ENCODE measurements at places on chromosomes 2 and 18.

DNA sequence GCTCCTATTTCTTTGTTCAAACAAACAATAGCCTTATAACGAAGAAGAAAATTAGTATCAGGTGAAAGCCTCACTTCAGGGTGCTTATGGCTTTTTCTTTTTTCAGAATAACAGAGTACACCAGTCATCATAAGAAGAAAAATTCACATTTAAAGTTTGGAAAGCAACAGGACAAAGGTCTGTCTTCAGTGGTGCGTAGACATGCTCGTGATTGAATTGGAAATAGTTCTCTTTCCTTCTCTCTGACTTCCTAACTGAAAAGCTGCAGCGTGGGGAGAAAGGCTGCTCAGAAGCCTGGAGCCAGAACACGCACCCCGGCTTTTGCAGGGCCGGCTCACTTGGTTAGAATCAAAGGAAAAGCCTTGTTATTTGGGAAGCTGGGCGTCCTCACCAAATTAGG, 127.6 kb upstream of the ZNF516 start:
- no peak for DNase-seq

GRCh38 chr2:149446748-149447147, 116.4 kb downstream of the LYPD6 start:
- DNase-seq: no peak

- DNase-seq: no peak
These were observed 772.3 kb downstream of the LRRTM4 start for GRCh38 chr2:76749858-76750257.

GRCh38 chr2:85718885-85719492, 24.8 kb downstream of the GNLY start:
- DNase-seq: no peak

GRCh38 chr2:20148923-20149702, 75.8 kb downstream of the SDC1 start:
- DNase-seq: no peak

GRCh38 chr18:39675906-39676305, 2110.3 kb upstream of the CELF4 start:
- no peak for DNase-seq

DNA sequence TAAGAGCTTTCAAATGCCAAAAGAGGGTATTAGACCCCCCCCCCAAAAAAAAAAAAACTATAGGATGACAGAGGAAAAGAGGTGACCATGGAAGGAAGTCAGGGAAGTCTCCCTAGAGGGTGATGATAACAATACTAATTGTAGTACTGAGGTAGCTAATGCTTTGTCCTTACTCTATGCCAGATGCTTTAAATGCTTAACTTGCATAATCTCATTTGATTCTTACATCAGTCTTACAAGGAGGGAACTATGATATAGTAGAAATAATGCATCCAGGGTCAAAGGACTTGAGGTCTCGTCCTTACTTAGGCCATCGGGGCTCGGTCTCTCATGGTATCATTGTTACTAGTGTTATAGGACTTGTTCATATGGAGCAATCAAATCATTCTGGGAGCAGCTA, 9.1 kb downstream of the IDH1 start:
- DNase-seq: no peak

GRCh38 chr2:181042706-181043105, 62.3 kb downstream of the UBE2E3 start:
- DNase-seq: no peak

DNA sequence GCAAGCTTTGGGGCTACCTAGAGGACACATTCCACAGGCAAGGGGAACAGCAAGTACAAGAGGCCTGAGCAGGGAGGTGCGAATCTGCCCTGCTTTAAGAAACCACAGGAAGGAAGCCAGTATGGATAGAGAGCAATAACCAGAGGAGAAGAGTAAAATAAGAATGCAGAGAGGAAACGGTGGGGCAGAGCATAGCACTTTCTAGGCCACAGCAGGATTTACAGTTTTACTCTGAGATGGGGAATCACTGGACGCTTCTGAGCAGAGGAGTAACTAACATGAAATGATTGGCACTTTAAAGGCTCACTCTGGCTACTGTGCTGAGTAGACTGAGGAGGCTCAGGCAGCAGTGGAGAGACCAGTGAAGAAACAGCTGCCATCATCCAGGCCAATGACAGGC, 23.8 kb downstream of the AAK1 start:
- no peak for DNase-seq

DNA sequence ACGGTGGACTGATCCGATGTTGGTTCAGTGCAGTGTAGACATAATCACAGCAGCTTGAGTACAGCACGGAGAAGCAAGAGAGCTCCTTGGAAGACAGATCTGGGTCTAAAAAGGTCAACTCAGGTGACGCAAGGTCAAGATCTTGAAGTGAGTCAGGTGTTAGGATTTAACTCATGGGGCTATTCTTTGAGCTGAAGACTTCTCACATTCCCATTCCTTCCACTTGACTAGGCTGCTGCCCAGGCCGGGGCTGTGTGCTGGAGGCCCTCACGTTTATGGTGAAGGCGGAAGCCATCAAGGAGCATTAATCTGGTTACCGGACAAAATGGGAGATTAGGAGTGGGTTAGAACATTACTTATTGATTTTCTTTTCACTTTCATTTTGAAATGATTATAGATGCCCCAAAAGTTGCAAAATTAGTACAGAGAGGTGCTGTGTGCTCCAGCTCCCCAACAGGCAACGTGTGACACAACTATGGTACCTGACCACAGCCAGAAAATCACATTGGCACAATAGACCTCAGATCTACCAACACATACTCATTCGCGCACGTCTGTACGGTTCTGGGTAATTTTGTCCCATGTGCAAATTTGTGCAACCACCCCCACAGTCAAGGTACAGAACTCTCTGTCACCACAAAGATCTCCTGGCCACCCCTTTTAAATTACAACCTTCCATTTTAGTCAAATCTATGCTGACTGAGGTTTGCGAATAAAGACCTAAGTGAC, 77.6 kb upstream of the SEC11C start:
- no peak for DNase-seq

DNA sequence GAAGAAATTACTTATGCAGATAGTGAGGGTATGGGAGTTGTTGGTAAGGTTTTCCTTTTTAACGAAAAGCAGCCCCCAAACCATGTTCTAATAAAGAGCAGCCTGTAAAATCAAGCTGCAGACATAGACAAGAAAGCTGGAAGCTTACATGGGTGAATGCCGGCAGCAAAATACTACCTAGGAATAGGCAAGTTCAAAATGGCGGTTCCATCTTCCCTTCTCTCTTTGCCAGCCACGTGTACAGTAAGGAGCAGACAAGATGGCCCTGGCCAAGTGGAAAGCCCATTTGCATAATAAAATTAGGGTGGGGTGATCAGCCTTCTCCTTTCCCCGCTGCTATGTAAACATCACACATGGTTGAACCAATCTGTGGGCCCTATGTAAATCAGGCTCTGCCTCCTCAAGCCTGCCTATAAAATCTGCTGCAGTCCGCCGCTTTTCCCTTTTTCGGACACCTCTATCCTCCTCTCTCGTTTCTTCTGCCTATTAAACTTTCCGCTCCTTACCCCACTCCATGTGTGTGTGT, 155.0 kb downstream of the ZBTB7C start:
- no peak for DNase-seq

DNA sequence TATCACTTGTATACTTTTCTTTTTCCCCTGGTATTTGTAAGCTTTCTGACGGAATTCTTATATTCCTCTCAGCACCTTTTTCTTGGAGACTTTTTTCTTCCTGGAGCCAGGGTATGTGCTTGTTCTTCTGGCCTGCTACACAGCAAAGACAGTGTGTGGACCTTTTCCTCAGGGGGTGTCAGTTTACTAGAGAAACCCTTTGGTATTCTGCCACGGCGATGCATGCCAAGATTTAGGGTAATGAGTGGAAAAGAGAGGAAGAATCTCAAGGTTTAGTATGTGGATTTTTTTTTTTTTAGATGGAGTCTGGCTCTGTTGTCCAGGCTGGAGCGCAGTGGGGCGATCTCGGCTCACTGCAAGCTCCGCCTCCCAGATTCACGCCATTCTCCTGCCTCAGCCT, 152.2 kb downstream of the PHLPP1 start:
- DNase-seq: no peak

- no peak for DNase-seq
These were observed 73.4 kb upstream of the ID2 start for GRCh38 chr2:8608411-8608954.

DNA sequence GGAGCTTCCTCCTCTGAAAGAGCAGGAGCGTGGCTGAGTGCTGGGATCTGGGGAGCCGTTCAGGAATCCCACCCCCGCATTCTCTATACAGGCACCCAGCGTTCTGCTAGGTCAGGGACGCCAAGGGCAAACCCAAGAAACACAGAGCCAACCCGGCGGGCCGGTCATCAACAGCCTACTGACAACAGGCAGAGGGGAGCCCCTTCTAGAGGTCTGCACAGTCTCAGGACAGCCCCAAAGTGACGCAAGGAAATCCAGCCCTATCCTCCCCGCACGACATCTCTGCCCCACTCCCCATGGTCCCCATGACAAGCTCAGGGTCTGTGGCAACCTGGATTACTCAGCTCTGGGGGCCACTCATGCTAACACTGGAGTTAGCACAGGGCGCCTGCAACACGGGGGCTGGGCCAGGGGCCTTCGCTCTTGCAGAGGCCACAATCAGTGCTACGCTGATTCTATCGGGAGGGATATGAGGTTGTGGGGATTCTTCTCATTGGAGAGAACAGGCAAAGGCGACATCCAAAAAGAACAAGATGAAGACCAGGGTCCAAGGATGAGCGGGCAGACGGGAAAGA, 81.6 kb downstream of the PXDN start:
- no peak for DNase-seq

- no peak for DNase-seq
These were observed 115.5 kb upstream of the GLI2 start for GRCh38 chr2:120620025-120620793.

DNA sequence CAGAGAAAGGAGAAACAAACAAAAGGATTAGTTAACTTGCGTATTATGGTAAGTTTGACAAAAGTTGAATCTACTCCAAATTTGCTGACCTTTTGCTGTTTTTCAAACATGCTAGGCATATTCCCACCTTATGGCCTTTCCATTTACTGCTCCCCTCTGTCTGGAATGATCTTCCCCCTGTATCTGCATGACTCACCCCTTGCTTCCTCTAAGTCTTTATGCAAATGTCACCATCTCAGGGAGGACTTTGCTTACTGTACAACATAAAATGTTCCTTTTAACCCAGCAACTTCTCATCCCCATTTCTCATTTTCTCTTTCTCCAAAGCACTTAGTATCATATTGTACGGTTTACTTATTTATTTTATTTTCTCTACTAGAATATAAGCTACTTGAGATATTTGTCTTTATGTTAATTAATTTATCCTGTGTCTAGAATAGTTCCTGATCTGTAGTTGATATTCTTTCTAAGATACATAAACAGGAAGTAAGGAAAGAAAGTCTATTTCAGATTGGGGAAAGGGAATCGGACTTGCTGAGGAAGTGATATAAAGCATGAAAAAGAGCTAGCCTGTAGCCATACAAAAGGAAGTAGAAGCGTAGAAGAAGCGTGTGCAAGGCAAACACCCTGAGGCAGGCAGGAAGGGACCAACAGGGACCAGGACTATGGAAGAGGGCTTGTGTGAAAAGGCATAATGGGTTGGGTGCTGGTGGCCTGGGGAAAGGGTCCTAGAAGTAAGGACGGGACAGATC, 144.9 kb upstream of the ERBB4 start:
- DNase-seq: no peak

DNA sequence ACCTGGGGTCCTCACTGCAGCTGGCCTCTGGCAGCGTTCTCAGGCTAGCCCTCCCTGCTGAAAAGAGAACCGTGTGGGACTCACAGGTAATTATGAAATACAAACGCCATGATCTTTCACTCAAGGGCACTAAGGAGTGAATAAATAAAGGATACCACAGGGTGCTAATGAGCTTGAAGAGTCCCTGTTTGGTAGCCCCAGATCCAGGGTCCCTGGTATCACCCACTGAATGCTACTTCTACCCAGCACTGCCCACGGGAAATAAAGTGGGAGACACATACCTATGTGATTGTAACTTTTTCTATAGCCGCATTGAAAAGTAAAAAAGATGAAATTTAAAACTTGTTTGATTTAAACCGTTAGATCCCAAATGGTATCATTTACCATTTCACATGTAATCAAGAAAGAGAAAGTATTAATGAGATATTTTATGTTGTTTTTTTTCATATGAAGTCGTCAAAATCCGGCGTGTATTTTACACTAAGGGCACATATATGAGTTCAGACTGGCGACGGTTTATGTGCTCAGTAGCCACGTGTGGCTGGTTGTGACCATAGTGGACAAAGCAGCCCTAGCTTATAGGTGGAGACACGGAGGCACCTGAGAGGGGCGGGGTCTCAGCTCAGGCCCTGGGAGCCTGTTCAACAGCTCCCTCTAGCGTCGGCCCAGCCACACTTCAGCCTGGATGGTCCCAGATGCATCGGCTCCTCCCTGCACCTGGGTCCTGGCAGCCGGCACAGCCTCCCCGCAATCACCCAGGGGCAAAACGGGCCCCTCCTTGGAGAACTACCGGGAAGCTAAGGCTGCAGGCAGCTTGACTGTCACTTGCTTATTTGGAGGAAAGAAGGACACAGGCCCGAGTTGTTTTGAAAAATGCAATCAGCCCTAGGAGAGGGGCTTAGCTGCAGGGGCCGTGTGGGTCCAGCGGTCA, 39.2 kb downstream of the ODC1 start:
- DNase-seq: peak; percentile 86

DNA sequence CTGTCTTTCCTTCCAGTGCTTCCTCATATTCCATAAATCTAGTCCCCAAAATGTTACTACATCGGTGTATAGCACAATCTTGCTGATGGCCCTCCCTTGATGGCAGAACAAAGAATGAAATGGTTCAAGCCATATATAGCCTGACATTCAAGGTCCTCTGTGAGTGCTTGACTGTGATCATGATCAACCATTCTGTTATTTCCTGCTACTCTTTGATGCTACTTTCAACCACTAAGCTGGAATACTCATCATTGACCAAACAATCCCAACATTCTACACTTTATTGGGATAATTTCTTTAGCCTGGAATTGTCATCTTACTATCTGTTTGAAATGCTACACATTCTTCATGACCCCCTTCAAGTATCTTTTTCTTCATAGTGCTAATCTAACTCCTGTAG, 633.9 kb downstream of the PLCL1 start:
- DNase-seq: no peak

GRCh38 chr2:222214885-222215284, 83.9 kb downstream of the PAX3 start:
- DNase-seq: no peak
